ENCODE measurements at places on chromosomes 16 and 17.

GRCh38 chr16:89867918-89868317, 5.5 kb upstream of the TCF25 start:
- DNase-seq, result no peak

GRCh38 chr16:86382774-86383407, 127.4 kb upstream of the FOXF1 start:
- DNase-seq, result no peak

DNA sequence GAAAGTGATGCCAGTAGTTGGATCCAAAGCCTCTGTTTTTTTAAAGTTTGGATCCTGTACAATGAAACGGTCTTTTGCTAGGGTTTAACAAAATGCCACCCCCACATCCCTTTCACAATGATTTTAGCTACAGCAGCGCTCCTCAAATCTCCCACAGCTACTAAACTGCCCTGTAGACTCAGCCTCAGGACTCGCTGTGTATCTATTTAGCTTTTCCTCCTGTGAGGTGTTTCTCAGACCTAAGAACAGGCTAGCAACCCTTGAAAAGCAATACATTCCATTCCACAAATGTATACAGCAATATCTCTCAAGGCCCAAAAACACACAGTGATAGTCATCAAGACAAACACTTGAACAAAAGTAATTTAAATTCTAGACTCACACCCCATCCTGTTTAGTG, 206.4 kb downstream of the ZFHX3 start:
- DNase-seq, result peak; percentile 20

GRCh38 chr17:50609380-50610074, 25.2 kb upstream of the ABCC3 start:
- no peak for DNase-seq

GRCh38 chr16:66520406-66521170, 29.3 kb downstream of the TK2 start:
- DNase-seq, result no peak

GRCh38 chr16:14613991-14614390, 16.1 kb downstream of the PARN start:
- no peak for DNase-seq

DNA sequence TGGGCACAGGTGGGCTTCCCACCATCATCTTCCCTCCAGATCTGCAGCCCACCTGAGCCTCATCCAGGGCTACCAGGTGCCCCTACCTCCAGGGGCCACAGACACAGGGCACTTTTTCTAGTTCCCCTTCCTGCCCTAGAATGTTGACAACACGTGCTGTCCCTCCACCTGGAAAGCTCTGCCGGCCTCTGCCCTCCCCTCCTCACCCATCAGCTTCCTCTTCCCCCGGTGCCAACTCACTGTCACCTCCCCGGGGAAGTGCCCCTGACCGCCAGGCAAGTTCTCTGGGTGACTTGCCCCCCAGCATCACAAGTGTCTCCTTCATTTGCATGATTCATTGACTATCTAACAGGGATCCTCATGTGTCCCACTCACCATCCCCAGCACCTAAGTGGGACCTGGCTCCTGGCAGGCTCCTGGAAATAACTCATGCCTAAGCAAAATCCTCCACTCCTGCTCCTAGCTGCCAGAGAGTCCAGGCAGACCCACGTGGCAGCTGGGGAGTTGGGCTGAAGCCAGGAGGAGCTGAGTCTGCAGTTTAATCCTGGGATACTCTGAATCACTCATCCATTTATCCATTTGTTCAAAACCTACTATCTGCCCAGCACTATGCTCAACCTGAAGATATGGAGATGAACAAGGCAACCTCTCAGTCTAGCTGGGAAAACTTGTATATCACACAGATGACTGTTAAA, 304.4 kb downstream of the FOXL1 start:
- peak; percentile 88 for DNase-seq

- no peak for DNase-seq
Observed at GRCh38 chr16:82855471-82855870, 228.7 kb downstream of the CDH13 start.

DNA sequence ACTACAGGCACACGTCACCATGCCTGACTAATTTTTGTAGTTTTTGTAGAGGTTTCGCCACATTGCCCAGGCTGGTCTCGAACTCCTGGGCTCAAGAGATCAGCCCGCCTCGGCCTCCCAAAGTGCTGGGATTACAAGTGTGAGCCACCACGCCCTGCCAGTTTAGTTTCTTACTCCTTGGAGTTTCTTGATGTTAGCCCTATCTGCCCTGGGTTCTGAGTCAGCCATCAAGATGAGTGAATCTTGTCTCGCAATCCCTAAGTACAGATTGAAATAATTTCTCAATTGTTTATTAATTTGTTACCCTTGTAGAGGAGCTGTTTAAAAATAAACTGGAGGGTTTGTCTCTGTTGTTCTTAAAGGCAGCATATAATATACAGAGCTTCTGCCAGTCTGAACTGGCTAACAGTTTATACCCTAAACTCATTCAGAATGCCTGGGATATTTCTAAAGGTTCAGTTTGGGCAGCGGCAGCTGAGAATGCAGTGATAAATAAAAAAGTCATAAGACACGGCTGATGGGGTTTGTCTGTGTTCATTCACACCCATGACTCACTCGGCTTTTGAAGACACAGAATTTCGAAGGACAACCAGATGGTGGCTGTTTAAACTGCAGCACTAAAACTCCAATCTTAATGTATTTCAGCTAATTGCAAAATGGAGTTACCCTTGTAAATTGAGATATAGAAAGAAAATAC, 39.6 kb downstream of the GPRC5B start:
- DNase-seq, result peak; percentile 92

GRCh38 chr17:7909089-7909488, 7.0 kb downstream of the RNF227 start:
- no peak for DNase-seq

- DNase-seq, result no peak
Observed at GRCh38 chr17:49574945-49575678, 559 bp upstream of the NXPH3 start.

DNA sequence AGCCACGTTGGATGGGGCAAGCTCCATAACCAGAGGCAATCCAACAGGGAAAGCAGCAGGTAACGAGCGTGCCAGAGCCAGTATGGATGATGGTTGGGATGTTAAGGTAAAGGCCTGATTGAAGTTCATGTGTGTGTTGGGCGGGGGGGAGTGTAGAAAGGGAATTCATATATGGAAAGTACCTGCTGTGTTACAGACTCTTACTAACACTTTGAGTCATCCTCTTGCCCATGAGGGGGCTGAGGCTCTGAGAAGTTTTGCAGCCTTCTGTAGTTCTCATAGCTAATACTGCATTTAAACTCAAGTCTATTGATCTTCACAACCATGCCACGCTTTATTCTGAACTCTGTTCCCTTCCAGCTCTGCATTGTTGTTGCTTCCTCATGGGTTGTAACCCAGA, 28.5 kb downstream of the SYCE1L start:
- no peak for DNase-seq

DNA sequence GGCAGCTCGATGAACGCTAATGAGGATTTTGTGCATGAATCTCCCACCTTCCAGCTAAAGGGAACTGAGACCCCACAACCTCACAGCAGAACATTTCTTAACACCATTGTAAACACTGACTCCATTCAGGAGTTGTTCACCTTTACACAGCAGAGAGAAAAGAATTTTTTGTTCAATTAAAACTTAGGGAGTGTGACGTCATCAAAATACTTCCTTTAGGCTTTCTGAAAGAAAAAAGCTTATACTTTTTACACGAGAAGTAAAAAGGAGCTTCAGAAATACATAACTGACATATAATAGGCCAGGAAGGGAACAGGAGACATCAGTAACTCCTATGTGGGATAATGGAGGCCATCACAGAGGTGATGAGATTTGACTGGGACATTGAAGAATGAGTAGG, 98.1 kb upstream of the AXIN2 start:
- DNase-seq, result no peak

DNA sequence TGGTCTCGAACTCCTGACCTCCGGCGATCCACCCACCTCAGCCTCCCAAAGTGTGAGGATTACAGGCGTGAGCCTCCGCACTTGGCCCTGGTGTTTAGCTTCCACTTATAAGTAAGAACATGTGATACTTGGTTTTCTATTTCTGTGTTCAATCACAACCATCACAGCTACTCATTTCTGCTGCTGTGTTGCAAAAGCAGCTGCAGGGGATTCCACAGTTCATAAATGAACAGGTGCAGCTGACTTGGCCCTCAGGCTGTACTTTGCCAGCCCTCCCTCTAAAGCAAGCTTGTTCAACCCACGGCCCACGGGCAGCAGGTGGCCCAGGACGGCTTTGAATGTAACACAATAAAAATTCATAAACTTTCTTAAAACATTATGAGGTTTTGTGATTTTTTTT, 79.2 kb downstream of the SLC39A11 start:
- DNase-seq, result no peak

DNA sequence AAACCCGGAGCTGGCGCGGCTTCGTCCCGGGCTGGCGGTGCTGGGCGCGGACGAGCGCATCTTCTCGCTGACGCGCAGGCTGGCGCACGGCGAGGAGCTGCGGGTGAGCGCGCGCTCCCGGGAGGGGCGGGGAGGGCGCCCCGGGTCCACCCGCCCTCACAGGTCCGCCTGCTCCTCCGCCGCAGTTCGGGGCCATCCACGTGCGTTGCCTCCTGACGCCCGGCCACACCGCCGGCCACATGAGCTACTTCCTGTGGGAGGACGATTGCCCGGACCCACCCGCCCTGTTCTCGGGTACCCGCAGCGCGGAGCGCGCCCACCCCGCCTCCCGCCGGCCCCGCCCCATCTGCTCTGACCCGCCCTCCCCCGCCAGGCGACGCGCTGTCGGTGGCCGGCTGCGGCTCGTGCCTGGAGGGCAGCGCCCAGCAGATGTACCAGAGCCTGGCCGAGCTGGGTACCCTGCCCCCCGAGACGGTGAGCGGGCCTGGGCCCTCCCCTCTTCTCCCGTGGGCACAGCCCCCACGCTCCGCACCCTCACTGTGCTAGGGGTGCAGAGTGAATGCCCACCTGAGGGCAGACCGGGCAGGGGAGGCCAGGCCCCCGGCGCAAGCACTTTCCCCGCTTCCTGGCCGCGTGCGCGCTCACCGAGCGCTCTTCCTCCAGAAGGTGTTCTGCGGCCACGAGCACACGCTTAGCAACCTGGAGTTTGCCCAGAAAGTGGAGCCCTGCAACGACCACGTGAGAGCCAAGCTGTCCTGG, 1.4 kb downstream of the HAGHL start:
- peak; percentile 78 for DNase-seq

- DNase-seq, result no peak
Observed at GRCh38 chr16:23940111-23940510, 104.3 kb downstream of the PRKCB start.

GRCh38 chr17:82781894-82782274, 30.0 kb downstream of the TBCD start:
- peak; percentile 71 for DNase-seq

- DNase-seq, result peak; percentile 30
Observed at GRCh38 chr17:76265624-76266243, 586 bp downstream of the UBALD2 start.

DNA sequence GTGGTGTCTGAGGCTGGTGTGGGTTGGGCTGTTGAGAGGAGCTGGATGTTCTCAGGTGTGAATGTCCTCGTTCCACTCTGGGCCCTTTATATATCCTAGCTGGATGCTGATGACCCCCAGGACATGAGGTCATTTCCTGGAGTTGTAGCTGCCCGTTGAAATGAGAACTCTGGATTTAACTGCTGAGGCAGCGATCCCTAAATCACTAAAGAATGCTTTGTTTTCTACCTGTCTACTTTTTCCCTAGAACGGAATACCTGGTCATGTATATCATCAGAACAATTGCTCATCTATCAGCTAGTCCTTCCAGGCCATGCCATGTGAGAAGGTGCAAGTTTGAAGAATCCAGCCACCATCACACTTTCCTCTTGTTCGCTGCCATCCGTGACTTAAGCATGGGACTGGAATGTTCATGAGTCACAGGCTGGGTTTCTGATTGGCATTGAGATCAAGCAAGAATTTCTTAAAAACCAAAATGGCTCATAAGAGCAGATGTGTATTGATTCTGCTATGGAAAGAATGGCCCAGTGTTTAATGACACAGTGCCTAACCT, at the start of gene KRTAP2-3:
Gene KRTAP2-3, minus strand, starts transcription at position 63 of the 553 bp plus-strand sequence. CDS start 64 bp downstream, outside the sequence.
- peak; percentile 97 for DNase-seq

GRCh38 chr17:33908363-33909064, 346.6 kb upstream of the CCL2 start:
- no peak for DNase-seq

DNA sequence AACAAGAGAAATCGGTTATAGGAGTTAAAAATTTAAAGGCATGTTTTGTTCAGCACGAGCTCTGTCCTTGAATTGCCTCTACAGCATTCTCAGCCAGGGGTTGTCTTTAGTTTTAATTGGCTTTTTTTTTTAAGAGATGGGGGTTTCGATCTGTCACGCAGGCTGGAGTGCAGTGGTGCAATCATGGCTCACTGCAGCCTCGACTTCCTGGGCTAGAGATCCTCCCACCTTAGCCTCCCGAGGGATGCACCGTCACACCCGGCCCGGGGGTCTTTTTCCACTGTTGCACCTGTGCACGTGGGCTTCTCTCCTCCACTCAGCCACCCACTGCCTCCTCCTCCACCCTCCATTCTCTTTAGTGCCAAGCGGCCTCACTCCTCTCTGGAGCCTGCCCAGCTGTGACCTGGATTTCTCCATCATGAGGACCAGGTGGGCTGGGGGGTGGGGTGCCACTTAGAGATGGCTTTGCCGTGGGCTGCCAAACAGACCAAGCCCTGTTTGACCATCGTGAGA, 106.8 kb upstream of the SEC14L1 start:
- no peak for DNase-seq

DNA sequence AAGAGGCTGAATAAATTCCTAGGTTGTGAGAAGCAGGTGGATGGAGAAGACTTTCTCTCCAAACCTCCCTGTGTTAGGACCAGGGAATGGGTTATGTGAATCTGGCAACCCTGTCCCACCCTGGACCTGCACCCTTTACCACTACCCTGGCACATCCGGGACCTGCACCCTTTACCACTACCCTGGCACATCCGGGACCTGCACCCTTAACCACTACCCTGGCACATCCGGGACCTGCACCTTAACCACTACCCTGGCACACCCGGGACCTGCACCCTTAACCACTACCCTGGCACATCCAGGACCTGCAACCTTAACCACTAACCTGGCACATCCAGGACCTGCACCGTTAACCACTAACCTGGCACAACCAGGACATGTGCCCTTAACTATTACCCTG, 207.0 kb upstream of the CACNG3 start:
- no peak for DNase-seq

- peak; percentile 52 for DNase-seq
Observed at GRCh38 chr17:4497101-4497824, 1.4 kb upstream of the SPNS2 start.

- no peak for DNase-seq
Observed at GRCh38 chr17:44006272-44006597, 1.8 kb downstream of the NAGS start.

- DNase-seq, result no peak
Observed at GRCh38 chr16:51756447-51757123, 605.5 kb upstream of the SALL1 start.

Data from IMR-90 (cell line).